Stimulated activated CD8-positive, alpha-beta memory T cell treated with anti-CD3 and anti-CD28 coated beads, Interleukin-15, amount 100 ng/mL, for 1 hour (primary cell): ENCODE measurements at places on chromosomes 7 and 10.

DNA sequence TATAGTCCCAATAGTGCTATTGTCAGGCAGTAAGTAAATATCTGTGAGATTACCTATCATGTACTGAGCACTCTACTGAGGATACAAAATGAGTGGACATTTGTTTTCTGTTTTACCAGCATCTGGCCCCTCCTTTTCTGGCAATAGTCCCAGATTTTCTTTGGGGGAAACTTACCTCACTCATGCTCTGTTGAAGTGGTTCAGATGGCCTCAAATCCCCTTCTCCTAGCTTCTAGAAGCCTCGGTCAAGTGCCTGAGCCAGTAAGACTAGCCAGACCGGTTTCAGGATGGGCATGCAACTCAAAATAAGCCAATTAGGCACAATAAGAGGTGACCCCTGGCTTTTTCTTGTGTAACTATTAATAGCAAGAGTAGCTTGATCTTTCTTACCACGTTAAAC lies 19.7 kb downstream of the TRDMT1 start:
- DNase-seq = no peak

GRCh38 chr10:111739125-111739873 lies 444.3 kb downstream of the GPAM start:
- DNase-seq = no peak

GRCh38 chr7:143041346-143041745 lies 10.8 kb upstream of the OR6V1 start:
- DNase-seq = no peak

- no peak for DNase-seq
These were observed 12.9 kb upstream of the GRID2IP start for GRCh38 chr7:6563936-6564770.

GRCh38 chr7:146575903-146576302 lies 459.3 kb downstream of the CNTNAP2 start:
- DNase-seq = no peak

DNA sequence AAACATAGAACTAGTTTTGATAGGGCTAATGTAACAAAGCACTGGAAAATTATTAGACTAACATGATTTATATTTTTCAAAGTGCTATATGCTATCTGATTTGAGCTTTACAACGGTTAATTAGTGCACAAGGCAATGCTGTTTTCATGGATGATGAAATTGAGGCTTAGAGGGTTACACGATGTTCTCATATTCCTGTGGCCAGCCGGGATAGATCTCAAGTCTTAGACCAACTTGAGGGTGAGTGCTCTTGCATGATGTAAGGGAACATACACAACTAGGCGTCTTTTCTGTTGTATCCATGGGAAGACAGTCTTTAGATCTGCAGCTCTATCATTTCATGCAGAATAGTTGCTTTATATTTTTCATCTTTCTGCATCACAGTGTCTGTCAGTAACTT lies 4.1 kb downstream of the PRPF18 start:
- DNase-seq = no peak

DNA sequence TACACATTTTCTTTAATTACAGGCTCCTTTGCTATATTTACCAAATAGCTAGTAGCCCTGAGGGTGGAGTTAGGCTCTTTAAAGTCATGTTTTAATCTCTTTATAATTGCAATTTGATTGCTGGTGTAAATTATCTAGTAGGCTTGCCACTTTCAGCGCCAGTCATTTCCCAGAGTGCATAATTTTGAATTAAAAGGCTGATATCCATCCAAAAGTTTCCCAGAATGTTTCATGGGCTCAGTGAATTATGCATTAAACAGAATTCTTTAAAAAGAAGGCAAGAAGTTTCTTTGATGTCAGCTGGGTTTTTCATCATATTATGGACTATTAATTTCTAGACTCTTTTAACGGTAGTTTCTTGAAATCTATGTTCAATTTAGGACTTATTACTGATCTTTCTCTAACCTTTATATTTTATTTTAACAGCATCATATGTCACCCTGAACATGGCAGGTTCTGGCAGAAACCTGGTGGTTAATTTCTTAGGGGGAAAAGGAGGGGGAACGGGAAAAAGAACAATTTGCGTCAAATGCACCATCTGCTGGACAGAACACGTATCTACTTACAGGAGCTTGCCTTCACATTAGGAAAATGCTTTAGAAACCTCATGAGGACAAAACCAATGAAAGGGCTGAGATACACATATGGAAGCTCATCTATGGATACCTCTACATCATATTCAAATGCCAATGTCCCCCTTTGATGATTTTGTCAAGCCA lies 171.1 kb downstream of the GRM3 start:
- DNase-seq = no peak

GRCh38 chr10:43166880-43167497 lies 28.7 kb downstream of the CSGALNACT2 start:
- no peak for DNase-seq

GRCh38 chr10:660413-660969 lies 29.0 kb downstream of the DIP2C start:
- no peak for DNase-seq

- DNase-seq = no peak
These were observed 229.3 kb upstream of the MEOX2 start for GRCh38 chr7:15915686-15916293.

- no peak for DNase-seq
These were observed 76.9 kb downstream of the PRKCQ start for GRCh38 chr10:6503171-6503570.

DNA sequence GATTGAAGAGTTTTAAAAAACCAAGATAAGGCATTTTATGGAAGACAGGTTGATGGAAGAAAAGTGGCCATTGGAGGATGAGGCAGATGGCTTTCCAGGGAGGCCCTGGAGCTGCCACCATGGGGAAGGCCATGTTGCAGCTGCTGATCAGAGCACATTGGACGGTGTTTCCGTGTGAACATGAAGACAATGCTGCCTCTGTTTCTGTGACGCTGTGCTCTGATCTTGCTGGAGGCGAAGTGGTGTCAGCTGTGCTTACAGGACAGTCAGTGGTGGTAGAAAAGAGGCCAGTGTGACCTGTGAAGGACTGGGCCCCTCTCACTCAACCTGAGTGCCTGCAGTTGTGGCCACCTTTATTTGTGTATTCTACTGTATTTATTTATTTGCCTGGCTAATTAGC lies 132.9 kb downstream of the FAM204A start:
- DNase-seq = no peak

DNA sequence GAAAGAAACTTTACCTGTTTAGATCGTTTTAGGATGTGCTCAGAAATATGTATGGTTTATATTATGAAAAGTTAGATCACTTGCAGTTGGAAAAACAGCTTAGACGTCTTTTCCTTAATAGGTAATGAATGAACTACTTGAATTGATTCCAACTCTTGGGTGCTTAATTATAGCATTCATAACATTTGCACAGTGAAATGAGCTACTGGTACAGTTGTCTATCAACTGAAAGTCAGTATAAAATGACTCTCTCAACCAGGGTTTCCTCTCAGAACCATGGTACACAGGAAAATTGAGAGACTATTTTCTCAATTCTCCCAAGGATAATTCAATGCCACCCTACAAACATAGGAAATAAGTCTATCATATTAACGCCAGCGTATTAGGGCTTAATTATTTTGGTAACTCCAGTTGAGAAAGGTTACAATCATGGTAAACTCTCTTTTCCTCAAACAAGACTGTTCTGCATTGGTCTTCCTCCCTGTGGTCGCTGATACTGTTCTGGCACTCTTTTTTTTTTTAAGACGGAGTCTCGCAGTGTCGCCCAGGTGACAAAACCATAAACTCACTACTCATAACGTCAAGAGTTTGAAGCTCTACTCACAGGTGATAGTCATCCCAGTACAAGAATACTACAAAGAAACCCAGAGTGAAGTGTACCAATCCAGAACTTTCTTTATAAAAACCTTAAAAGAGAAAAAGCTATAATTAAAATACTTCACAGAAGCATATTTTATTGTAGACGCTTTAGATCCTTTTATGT lies 2.0 kb downstream of the ANLN start:
- no peak for DNase-seq

DNA sequence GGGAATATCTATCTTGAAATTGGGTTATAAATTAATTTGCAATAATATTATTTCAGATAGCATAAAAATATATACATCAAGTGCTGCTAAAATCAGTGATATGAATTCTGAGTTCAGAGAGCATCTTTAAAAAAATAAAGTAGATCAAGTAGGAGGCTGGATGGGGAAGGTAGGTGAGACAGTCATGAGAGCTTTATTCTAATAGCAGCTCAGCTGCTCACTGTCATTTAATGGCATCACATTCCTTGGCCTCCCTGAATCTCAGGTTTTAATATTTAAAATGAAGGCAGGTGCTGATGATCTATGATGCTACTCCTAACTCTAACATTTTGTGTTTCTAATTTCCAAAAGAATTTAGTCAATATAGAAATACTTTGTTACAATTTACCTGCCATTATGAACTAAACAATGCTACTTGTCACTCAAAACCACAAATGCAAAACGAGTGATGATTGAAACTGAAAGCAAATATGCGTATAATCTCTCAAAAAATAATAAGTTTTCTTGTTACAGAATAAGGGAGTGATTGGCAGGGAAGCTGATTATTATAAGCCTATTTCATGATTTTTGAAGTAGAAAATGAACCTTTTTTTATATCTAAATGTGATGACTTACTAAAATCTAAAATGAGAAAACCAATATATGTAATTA lies 147.6 kb upstream of the CSTF2T start:
- DNase-seq = no peak

- DNase-seq = no peak
These were observed 53.9 kb downstream of the SYPL1 start for GRCh38 chr7:106057962-106058927.

DNA sequence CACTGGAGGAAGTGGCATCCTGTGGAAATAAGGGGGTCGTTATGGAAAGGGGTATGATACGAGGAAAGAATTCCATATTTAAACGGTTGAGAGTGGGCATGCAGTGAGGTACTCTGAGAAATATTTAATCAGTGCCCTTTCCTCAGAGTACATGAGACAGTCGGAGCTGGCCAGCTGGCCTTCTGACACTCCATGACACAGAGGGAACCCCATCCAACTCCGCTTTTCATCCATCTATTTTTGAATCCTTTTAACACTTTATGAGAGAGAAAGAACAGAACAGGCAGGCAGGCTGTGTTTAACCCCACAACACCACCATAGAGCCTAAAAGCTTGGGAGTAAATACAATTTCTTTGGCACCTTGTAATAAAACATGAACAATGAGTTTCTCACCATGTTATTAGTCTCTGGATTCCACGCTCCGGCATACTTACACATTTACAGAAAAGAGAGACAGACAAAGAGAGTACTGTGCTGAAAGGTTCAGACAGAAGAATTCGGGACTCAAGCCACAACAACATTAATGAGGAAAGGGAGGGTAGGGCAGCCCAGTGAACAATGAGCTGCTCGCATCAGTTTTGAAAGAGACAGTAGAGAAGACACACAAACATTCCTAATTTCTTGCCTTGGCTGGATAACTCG lies 124.2 kb upstream of the PDLIM1 start:
- no peak for DNase-seq

GRCh38 chr7:69593511-69593910 lies 4.8 kb upstream of the AUTS2 start:
- DNase-seq = no peak

- DNase-seq = no peak
These were observed 609.0 kb upstream of the FZD8 start for GRCh38 chr10:36251068-36251467.

DNA sequence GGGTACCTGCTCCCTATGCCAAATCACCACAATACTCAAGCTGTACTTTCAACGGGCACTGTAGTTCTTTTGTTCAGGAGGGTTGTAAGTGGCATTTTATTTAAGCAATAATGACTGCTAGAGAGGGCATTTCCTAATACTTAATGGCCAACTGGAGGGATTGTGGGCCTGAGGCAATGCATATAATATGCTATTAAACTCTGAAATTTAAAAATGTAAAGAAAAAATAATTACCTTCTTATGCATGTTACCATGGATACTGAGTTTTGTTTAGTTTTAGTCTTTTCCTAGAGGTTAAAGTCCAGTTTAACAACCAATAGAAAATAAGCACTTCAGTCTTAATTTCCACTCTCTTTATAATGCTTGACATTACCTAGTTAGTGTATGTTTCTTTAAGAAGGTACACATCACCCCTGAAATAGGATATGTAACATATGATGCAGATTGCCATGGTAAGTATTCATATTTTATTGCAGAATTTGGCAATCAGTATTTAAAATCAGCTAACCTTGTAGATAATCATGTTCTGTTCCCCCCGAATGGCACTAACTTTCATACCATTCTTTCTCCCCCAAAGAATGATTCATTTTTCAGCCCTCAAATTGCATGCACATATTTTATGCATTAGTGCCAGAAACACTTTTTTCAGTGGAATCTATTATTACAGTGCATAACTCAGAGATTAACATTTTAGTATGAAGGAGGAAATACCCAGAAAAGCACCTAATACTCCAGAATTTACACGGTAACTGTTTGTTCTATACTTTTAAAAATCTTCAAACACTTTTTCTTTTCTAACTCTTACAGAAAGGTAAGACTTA lies 90.3 kb upstream of the ZNF438 start:
- no peak for DNase-seq

DNA sequence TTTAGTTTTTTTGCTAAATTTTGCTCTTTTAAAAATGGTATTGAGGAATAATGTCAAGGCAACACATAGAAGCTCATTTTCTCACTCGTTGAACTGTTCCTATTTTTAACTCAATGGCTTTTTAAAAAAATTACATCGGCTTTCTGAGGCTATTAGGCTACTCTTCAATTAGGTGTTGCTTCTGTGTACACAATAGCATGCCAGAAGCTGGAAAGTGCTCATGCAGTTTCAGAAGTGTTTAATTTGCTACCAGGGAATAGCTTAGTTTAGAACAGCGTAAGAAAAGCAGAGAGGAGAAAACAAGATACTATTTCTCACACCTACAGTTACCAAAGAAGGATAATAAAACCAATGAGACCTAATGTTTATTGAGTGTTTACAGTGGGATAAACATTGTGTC lies 157.4 kb downstream of the NXPH1 start:
- DNase-seq = no peak

GRCh38 chr7:50276483-50276882 lies 28.0 kb upstream of the IKZF1 start:
- no peak for DNase-seq

DNA sequence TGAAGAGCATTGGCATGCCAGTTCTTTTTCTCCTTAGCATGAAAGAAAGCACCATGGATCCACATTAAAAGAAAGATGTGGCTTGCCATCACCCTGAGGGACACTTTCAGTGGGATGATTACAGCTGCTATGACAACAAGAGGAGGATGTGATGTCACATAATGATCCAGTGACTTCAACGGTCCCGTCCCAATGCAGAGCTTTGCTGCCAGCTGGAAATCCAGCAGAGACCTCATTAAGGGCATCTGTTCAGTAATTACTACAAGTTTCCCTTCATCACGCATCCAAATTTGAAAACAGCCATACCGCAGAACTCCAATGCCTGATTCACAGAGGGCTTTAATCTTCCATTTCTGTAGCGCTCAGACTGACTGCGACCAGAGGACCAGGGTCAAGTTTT lies 206.6 kb downstream of the LSM5 start:
- DNase-seq = no peak

- DNase-seq = no peak
These were observed 1.3 kb downstream of the PDZD8 start for GRCh38 chr10:117373823-117374505.
